T47D (cell line): ENCODE measurements at places on chromosomes 6 and 20.

DNA sequence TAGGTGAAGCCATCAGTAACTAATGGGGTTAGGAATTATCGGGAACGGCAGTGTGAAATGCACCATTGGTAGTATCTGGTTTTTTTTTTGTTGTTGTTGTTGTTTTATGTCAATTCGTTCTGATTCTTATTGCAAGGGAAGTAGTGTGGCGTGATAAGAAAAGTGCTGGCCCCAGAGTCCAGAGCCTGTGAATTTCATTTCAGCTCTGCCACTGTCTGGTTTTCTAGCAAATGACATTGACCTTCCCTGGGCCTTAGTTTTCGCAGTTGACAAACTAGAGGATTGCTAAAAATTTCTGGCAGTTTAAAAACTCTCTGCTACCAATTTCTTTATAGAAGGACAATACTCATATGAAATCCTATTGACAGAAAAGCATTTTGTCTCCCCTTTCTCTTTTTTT is 161.6 kb downstream of the AIG1 start:
- no peak for DNase-seq

GRCh38 chr20:35643045-35643444 is 21.7 kb downstream of the CPNE1 start:
- no peak for DNase-seq

DNA sequence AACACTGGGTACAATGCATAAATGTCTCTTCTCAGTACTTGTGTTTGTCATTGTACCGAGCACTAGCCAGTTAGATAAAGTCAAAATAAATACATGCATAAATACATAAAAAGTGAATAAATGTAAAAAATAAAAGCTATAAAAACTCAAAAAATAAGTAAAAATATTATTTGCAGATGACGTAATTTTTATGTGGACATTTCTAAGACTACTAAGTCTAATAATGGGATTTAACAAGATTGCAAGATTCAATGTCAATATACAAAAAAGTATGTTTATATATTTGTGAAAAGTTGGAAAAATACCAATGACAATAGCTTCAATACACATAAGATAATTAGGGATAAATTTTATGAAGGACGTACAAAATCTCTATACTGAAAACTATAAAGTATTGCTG is 639.6 kb downstream of the CBLN4 start:
- DNase-seq, result no peak

DNA sequence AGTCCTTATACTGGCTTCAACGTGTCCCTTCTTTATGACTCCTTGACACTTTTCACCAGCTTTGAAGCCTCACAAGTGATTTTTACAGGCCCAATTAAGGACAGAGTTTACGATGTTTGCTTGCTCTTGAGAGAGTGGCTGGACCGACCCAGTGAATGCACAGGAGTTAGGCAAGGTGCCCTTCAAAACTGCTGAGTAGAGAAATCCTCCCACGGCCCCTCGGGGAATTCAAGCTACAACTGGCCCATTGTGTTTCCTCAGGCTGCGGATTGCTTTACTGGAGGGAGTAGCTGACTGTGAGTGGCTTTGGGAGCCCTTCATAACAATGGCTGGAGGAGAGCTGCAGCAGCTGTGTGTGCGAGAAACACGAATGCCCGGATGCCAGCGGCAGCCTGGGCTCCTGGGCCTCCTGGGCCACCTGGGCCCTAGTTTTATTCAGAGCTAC is 50.0 kb downstream of the SGK1 start:
- peak; percentile 4 for DNase-seq

DNA sequence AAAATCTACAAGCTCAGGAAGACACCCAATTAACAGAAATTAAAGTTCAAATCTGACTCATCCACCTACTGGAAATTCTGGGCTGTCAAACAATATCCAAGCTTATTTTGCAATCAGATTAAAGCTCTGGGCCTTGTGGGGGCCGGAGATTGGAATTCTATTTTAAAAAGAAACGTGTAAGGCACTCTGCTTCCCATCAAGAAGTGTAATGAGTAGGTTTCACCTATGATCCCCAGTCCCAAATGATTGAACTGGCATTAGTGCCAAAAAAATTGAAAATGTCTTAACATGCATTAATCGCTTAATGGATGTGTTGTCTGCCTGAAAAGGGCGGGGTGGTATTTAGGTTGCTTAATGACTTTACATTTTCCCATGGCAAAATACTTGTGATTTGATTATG is 542.4 kb upstream of the BTBD3 start:
- DNase-seq, result no peak

DNA sequence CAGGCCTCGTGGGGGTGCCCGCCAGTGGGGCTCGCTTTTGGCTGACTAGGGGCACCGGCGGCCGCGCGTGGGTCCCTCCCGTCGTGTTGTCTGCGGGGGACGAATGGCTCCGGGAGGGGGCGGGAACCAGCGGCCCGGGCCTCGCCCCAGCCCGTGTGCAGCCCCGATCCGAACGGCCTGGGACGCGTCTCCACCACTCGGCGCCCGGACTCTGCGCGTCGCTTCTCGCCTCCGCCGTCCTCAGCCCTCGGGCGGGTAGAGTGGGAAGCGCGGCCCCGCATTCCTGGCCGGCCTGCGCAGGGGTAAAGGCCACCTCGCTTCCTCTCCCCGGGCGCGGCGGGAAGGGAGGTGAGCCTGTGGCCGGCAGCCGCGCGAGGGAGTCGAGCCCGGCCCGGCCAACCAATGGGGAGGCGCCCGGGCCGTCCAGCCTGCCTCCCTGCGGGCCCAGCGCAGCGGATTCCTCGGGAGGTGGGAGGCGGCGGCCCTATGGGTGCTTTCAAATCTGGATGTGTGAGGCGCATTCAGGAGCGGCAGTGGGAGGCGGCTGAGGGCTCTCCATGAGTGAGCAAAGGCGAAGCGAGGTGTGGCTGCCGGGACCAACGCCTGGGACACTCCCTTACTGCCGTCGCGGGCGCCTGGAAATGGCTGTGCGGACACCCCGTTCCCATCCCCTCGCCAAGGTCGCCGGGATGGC is 1.1 kb upstream of the ZBTB46 start:
- no peak for DNase-seq

GRCh38 chr6:158772172-158772571 is 47.0 kb downstream of the EZR start:
- DNase-seq, result no peak

DNA sequence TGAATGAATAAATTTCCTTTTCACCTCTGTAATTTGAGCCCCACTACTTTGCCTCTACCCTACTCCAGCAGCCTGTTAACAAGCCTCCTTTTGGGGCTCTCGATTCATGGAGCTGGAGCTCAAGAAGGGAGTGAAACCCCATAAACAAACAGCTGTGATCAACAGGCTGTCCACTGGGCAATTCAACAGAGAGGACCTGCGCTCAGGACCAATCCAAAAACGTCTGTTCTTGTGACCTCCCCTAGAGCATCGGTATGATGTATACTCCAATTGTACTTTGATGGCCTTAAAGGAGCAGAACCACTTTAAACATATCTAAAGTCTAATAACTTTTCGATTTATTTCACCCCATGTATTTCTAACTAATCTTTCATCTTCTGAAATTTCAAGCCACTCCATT is 37.4 kb downstream of the HIVEP2 start:
- DNase-seq, result no peak

DNA sequence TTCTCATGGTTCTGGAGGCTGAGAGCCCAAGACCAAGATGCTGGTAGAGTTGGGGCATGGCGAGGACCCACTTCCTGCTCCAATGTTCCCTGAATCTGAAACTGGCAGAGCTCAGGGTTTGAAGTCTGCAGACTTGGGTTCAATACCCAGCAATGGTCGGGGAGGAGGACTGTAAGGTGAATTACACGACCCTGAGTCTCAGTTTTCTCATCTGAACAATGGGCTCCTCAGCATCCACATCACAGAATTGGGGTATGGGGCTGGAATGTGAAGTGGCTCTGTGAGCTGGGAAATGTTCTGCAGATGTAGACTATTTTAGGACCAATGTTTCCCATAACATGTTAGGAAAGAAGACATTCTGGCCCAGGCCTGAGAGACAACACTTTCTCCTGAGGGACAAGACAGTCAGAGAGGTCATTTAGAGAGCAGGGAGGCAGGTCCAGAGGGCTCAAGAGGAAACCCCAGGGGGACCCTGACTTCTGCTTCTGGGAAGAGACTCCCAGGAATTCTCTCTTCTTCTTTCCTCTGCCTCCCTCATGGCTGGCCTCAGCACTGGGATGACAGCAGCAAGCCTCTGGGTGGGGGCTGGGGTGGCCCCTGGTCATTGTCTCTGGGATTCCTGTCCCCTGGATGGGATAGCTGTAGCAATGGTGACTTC is 141.3 kb upstream of the PMEPA1 start:
- DNase-seq, result no peak

- DNase-seq, result no peak
Measured at GRCh38 chr20:33352258-33353012, 48.9 kb downstream of the CDK5RAP1 start.

DNA sequence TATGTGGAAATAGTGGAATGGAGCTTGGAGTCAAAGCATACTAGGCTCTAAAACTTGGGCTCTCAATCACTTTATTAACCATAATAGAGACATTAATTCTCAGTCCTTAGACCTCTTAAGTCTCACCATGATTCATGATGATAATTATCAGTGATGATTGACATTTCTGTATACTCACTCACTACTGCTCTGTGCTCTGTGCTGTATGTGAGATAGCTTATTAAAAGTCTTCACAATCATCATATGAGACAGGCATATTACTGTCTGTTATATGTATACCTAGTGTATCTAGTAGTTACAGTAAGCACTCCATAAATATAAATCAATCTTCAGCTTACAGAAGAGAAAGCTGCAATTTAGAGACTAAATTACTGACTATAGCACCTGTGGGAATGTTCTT is 236.0 kb upstream of the JAG1 start:
- no peak for DNase-seq

DNA sequence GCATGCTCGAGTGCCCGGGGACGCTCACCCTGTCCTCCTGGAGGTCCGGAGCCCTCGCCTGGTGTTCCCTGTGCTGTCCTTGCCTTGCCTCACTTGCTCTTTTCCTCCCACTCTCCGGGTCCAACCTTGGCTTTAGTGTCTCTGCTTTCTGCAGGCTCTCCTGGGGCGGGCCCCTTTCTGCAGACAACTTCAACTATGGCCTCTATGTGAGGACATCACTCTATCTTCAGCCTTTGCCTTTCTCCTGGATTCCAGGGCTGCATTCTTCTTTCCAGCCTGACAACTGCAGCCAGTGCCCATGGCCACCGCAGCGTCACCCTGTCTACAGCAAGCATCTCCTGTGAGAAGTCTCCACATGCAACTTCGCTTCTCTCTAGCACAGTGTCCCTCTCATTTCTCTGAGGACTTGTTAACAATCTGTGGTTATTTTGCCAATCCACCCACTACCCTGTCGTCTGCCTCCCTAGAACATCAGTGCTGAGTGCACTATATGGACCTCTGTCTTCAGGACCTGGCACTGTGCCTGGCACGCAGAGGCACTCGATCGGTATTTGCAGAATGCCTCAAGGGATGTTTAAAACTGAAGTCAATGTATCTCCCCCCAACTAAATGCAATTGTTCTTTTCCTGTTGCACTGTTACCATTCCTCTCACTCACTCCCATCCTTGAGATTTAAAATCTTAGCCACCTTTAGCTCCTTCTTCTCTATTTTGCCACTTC is 35.9 kb downstream of the FOXC1 start:
- no peak for DNase-seq

GRCh38 chr6:88823998-88824397 is 139.4 kb downstream of the RNGTT start:
- no peak for DNase-seq

GRCh38 chr6:125948455-125948854 is 8.1 kb upstream of the HINT3 start:
- DNase-seq, result no peak

DNA sequence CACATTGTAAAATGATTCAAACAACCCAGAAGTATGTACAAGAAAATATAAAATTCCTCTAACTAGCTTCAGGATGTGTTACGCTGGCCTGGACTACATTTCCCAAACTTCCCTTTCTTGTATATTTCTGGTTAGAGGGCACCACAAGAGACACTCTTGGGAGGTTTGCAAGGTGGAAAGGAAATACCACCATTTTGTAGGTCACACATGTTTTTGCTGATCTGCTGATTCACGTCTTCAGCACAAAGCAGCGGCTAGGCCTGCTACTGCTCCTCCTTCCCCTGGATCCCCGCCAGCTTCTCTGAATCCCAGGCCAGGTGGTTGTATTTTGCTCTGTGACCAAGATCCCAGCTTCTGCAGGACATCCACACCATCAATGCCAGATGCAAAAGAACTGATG is 104.2 kb downstream of the AGPAT4 start:
- no peak for DNase-seq

GRCh38 chr20:2237059-2237458 is 58.7 kb upstream of the TGM3 start:
- DNase-seq, result no peak

DNA sequence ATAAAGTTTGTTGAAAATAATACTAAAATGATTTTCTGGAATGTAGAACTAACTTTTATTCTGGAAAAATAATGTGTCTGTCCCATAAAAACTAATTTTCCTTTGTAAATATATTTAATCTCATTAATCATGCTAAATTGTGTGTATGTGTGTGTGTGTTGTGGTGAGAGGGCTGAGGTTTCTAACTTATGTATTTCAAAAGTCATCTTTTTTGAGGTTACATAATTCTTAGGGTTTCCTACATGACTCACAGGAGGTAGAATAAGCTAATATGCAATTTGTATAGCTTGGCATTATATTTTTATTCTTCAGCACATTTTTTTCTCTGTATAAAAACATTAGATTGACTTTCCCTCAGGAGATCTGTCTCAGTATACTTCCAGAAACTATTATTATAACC is 64.1 kb upstream of the CLVS2 start:
- no peak for DNase-seq

DNA sequence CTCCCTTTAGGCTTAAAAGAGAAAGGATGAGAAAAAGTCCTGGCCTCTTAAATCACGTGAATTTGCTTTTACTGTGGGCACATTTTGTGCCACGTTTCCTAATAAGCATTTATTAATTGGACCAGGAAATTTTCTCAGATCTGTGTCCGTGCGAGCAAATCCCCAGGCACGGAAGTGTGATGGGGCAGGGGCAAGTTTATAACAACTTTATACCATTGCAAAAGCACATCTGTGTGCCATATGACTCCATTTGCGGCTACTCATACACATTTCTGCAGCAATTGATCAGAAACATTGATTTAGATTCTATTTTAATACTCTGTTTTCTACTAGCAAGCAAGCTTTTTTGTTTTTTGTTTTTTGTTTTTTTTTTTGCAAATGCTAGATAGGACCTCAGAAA is 373.2 kb downstream of the TAF4 start:
- no peak for DNase-seq

DNA sequence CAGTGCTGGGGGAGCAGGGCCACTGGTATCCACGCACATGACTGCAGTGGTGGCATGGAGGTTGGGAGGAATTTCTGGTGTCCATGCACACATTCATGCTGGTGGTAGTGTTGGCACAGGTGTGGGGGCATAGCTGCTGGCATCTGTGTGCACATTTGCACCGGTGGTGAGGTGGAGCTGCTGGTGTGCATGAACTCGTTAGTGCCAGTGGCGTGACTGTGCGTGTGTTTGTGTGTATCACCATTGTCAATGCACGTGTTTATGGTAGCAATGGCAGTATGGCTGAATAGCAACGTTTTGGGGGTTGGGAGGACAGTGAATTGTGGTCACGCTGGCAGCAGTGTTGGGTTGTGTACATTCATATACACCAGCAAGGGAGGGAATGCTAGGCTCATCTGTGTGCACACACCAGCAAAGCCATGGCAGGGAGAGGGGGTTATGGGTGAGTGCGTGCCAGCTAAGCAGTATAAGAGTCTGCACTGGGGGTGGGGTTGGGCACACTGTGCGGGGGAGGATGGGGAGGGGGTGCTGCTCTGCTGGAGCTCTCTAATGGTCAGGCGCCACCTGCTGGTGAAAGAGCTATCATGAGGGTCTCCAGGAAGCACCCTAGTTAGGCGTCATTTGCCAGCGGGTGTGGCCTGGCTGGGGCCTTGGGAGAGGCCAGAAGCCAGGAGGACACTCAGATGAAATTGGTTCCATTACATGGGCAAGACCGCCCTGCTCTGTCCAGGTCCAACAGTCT is 626.1 kb upstream of the ID4 start:
- no peak for DNase-seq
